ENCODE measurements at places on chromosomes 12 and 14.

GRCh38 chr12:96103067-96103644, 67.8 kb upstream of the LTA4H start:
- DNase-seq: no peak

DNA sequence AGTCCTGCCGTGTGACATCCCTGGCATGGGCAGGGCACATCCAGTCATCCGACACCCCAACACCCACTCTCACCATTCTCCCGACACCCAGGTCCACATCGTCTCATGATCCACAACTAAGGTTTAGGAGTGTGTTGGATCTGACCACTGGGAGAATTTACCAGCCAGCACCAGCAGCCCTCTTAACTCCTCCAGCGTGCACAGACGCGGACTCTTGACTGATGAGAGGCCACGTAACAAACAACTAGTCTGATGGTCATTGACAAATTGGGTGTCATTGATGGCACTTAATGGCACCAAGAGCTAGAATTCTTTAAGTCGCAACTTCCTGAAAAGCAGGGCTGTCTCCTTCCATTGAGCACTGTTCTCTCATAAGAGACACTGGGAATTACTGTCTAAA, 203.0 kb upstream of the SFSWAP start:
- no peak for DNase-seq

DNA sequence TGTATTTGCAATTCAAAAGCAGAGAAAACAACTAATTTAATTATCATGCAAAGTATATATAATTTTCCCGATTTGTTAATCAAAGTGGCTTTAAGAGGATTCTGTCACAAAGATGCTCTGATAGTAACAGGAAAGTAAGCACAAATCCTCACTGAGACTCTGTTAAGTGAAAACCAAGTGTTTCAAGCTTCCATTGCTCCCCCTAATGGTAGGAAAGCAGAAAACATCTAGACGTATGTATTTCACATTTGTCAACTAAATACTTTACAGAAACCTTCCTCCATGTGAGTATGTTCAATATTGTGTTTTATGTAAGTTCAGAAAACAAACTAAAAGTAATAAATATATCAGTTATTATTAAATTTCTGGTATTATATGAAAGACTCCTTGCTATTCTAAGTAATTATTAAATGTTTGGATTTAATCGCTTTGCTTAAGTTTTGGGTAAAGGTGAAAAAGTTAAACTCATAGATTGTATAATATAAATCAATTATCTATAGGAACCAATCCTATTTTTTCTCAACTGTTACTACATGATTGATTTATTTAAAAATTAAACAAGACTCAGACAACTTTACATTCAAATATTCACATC, 1.5 kb upstream of the NTS start:
- DNase-seq: no peak

GRCh38 chr12:18808221-18808620, 70.3 kb downstream of the CAPZA3 start:
- no peak for DNase-seq

- no peak for DNase-seq
Observed at GRCh38 chr14:104253223-104253822, 114.9 kb downstream of the KIF26A start.

GRCh38 chr12:54970741-54971140, 13.8 kb downstream of the TESPA1 start:
- no peak for DNase-seq

GRCh38 chr12:89215196-89215595, 137.1 kb downstream of the DUSP6 start:
- no peak for DNase-seq

DNA sequence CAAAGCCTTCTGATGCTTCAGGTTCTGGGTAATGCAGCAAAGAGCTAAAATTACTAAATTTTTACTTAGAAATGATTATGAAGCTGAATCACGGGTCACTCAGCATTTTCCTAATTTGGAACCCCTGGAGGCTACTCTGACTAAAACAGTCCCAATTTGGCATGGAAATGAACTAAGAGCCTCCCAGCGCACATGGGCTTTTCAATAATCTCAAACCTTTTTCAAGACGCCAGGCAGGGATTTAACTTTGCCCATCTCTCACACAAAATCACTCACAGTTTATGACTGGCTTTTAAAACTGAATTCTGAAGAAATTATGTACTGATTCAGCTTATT, 68.3 kb downstream of the LLPH start:
- no peak for DNase-seq

- no peak for DNase-seq
Observed at GRCh38 chr12:53726946-53727309, 324 bp downstream of the CALCOCO1 start.

DNA sequence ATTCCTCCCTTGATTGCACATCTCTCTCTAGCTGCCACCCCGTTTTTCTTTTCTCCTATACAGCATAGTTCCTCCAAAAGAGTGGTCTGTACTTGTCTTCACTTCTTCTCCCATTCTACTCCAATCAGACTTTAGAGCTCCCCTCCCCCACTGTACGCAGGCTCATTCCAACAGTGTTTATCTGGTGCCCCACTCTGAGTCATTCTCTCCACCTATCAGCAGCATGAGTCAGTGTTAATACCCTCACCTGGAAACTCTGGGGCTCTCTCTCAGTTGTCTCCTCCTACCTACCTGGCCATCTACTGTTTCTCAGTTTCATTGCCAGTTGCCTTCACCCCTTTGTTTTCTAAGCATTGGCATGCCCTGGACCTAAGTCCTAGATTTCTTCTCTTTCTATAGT, 175.1 kb upstream of the ARHGAP5 start:
- DNase-seq: no peak

GRCh38 chr12:104478396-104479122, 21.8 kb downstream of the CHST11 start:
- no peak for DNase-seq

DNA sequence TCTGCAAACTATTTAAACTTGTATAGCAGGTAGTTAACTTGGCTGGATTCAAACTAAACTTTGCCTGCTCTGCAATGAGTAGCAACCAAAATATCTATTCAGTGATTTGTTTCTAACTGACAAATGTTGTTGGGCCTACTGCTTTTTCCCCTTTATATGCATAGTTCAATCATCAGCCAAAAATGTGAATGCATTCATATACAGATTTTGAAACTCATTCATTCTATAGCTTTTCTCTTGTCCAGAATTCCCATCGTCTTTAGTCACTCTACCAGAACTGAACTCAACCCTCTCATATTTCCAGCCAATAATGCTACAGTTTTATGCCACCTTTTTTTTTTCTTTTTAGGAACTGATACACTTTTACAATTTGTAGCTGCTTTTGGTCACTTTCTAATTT, 599.8 kb downstream of the RPL10L start:
- DNase-seq: no peak

GRCh38 chr12:126083926-126084325, 1018.7 kb downstream of the AACS start:
- no peak for DNase-seq

DNA sequence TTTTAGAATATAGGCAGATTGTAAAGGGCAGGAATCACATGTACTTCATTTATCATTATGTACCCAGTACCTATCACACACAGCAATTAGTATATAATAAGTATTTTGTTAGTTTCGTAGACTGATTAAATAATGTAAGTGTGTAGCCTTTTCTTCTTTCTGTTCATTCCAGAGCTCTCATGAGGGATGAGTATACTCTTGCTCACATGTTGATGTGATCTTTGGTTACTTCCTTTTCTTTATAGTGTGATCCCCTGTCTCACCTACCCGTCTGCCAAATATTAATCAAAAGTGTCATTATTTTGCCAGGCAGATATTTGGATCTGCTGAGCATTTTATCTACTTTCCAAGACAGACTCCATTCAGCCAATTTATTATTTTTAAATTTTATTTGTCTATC, 156.1 kb downstream of the PCNX1 start:
- no peak for DNase-seq

DNA sequence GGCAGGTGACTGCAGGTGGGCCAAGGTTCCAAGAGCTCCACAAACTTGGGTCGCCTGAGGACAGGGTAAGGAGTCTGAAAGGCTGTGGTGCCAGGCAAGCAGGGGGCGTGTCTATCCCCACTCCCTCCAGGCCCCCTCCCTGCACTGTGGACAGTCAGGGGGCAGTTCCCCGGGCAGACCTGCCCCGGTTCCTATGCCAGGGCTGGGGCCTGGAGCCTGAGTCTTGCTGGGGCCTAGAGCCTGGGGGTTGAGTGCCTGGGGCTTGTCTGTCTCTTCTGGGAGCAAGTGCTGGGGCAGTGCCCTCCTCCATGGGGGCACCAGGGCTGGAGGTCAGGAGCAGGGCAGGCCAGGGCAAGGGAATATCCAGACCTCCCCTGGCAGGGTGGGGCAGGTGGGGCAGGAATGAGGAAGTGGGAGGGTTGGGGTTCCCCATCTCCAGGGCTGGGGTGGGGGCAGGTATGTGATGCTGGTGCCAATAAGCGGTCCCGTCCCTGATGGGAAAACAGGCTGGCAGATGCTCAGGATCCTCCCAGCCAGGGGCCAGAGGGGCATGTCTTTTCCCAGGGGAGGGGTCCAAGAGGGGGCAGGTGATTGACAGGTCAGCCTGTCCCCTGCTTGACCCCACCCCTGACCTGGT, 11.9 kb upstream of the TNFAIP2 start:
- DNase-seq: no peak

DNA sequence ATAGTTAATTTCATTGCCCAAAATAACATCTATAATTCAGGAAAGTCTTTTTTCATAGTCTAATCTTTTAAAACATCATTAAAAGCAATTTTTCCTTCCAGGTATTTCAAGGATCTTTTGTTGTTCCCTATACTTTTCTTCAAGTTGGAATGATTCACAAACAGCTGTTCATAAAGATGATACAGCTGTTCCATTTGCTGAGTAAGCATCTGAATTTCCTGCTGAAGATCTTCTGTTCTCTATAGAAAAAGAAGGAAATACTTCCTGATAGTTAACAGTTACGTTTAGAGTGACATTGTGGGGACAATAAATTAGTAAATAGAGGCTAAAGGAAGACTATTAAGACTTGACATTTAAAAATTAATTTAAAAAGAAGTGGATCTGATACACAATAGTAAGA, 30.3 kb upstream of the ESR2 start:
- no peak for DNase-seq

DNA sequence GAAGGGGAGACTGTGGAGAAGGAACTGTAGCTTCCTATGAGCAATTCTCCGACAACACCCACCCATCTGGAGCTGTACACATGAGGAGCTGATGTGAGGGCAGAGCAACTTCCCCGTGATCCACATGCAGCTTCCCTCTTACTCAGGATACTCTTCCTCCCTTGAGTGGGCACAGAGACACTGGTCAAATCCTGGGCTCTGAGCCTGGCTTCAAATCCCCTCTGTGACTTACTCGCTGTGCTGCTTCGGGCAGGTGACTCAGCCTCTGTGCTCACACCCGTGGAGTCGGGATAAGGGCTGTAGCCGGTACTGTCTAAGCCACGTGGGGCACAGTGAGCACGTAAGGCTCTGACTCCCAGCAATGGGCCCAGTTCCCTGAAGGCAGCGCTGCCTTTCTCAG, 31.1 kb downstream of the ZFYVE21 start:
- DNase-seq: peak; percentile 52

DNA sequence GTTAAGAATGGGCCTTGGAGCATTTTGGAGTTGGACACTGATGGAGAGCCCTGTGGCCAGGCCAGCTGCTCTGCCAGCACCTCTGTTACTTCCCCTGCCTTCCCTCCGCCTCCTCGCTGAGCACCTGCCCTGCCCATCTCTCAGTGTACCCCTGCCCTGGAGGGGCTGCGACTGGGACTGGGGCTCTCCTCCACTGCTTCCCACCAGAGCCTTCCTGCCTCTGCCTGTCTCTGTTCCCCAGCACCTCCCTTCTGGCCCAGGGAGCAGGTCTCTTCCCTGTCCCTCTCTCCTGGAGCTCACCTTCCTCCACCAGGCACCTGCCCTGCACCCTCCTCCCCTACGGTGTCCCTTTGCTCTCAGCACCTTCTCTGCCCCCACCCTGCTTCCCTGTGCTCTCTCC, 62.1 kb downstream of the WDR20 start:
- DNase-seq: no peak

GRCh38 chr14:31559939-31560338, 1.3 kb upstream of the NUBPL start:
- DNase-seq: no peak

GRCh38 chr14:67513631-67514108, 19.4 kb upstream of the PLEKHH1 start:
- no peak for DNase-seq

DNA sequence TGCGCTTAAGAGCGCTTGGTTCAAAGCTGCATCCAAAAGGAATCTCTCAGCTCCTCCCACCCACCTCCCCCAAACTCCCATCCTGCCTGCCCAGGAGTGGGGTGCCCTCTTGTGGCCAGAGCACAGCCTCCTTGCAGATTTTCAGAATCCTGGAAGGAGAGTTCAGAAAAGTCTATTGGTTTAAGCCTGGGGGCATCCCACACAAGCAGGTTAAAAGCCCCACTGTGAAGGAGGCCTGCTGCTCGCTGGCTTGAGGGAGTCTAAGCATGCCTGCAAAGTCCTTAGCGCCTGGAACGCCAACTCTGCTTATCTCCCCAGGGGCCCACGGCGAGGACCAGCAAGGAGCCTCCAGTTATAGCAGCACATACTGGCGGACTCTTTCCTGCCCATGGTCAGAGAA, 297.1 kb downstream of the KSR2 start:
- DNase-seq: no peak

DNA sequence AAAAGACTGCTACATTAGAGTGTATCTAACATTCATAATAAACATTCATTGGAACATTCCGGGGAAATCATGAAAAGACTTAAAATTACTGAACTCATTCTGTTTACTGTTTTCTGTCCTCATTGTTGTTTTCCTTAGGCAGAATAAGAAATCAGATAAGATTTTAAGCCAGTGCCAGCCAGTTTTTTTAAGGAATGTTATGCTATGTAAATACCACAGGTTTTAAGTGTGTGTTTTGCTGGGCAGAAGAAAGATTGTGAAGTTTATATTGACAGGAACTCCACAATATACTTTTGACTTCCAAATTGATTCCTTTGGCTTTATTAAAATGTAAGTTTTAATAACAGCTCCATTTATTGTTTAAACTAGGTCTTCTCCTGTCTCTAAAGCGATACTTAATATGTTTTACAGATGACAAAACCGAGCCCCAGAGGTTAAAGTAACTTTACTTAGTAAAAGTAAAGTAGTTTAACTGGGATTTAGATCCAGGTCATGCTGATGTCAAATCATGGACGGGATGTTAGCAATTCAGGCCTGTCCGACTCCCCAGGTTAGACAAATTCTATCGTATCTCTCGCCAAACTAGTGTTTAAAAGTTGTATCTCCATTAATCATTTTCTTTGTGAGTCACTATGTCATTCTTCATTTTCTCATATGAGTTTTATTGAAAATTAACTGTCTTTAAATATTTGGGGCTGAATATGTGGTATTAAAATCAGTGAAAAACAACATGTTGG, 1.7 kb downstream of the LARP4 start:
- no peak for DNase-seq

DNA sequence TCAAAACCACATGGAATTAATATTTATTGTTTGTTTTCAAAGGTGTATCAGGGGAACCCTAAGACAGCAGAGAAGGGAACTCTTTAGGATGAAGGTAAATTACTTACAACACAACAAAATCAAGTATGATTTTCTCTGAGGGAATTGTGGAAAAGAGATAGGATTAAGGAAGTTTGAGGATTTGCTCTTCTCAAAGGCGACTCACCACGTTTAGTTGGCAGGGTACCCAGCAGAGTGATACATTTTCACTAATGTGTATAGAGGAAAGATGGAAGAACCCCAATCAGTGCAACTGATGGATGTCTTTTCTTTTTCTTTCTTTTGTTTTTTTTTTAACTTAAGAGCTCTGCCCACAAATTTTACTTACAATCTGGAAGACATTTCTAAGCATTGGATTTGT, 499.2 kb downstream of the CCER1 start:
- DNase-seq: no peak

GRCh38 chr14:52848626-52849025, 57.2 kb upstream of the GNPNAT1 start:
- no peak for DNase-seq

- peak; percentile 26 for DNase-seq
Observed at GRCh38 chr12:3491938-3492792, 1.2 kb downstream of the PRMT8 start.

Measured in occipital lobe (tissue), 3 donors.